Foreskin keratinocyte (primary cell): ENCODE measurements at places on chromosomes 2 and 18. TPM values are rescaled to one million over a fixed set of nuclear protein-coding genes. Genes with fewer than 3 reads are reported as not detected.

PMAIP1 gene
- 31.5 and 43.9 TPM in 2 replicates for total RNA-seq

- DNase-seq, result no peak
Observed at GRCh38 chr18:79400591-79401381, 5.1 kb downstream of the NFATC1 start.

NOSTRIN gene
- not detected in 2 replicates for total RNA-seq

- DNase-seq, result no peak
Observed at GRCh38 chr2:186614373-186614772, 24.5 kb downstream of the ITGAV start.

MGAT4A gene
- 0.31 and 0.63 TPM in 2 replicates for total RNA-seq

DNA sequence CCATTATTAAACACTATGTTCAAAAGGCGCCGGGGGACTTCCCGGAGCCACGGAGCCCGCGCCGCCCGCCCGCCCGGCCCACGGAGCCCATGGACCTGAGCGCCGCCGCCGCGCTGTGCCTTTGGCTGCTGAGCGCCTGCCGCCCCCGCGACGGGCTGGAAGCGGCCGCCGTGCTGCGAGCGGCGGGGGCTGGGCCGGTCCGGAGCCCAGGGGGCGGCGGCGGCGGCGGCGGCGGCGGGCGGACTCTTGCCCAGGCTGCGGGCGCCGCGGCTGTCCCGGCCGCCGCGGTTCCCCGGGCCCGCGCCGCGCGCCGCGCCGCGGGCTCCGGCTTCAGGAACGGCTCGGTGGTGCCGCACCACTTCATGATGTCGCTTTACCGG, 197 bp downstream of the GDF7 start:
- no peak for DNase-seq

ACTG2 gene
- 0.21 and 0.37 TPM in 2 replicates for total RNA-seq
